ENCODE measurements at places on chromosomes 6 and 20.

GRCh38 chr20:51512645-51513044 lies 29.9 kb downstream of the NFATC2 start:
- DNase-seq, result no peak

GRCh38 chr6:30450909-30451841 lies 38.1 kb upstream of the HLA-E start:
- no peak for DNase-seq

GRCh38 chr6:111764238-111765175 lies 108.7 kb downstream of the FYN start:
- no peak for DNase-seq

DNA sequence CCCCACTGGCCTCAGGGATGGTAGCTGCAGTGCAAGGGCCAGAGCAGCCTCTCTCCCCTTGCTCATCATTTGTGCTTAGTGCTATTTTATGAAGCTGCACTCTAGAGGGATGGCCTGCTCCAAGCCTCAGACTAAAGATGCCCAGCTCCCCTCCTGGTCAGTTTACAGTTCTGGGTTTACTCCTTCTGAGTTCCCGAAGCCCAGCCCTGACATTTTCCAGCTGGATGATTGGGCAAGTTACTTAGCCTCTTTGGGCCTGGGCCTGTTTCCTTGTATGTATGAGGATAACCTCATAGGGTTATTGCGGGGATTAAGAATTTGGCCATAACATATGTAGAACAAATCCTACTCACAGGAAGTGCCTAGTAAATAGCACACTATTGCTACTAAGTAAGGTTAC lies 31.8 kb upstream of the EMILIN3 start:
- no peak for DNase-seq

DNA sequence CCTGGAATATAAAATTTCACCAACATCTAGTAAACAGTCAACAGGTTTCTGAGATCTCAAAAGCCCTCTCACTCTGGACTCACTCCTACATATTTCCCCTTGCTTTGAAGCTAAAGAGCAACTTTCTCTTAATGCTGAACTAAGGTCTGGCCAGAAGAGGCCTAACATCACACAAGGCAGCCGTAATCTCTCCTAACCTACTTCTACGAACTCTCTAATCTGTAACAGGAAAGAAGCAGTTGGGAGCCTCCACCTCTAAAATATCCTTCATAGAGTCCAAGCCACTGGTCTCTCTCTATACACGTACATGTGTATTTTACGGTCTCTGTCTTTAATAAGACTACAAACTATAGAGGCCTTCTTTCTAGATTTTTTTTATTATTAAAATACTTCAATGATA lies 72.0 kb downstream of the REV3L start:
- no peak for DNase-seq

DNA sequence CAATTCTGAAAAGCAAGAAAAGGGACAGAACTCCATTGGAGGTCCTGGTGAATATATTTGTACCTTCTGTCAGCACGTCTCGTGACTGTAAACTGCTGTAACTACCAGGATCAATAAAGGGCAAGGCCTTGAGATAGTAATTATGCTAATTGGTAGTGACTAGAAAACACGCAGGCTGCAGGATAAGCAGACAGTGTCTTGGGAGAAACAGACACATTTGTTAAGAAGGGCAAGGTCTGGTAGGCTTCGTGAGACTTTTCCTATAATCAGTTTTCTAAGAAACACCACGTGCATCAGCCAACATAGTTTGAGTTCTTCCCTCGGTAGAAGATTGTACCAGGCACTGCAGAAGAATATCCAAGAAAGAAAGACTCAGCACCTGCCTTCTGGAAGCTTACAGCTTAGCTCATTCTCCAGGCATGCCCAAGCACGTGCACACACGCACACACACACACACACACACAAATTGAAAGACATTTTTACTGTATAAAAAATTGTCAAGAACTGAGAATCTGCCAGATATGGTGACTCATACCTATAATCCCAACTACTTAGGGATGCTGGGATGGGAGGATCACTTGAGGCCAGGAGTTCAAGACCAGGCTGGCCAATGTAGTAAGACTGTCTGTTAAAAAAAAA lies 167.0 kb upstream of the SASH1 start:
- no peak for DNase-seq
